ENCODE measurements at places on chromosomes 5 and 9.

DNA sequence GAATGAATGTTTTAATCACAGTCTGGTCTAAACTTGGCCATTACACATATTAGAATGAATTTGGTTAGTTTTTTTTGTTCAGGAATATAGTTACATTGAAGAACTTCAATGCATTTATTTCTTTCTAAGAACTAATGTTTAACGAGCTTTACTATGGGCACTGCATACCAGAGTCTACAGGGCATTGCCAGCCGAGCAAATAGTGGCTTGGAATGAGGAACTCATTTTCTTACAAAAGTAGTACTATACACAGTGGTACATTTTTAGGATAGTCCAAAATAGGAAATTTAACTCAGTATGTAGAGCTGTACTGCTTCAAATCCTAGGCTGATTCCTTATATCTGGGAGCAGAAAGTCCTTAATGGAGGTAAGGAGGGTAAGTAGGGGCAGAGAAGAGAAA is 155.4 kb downstream of the CARTPT start:
- no peak for DNase-seq

DNA sequence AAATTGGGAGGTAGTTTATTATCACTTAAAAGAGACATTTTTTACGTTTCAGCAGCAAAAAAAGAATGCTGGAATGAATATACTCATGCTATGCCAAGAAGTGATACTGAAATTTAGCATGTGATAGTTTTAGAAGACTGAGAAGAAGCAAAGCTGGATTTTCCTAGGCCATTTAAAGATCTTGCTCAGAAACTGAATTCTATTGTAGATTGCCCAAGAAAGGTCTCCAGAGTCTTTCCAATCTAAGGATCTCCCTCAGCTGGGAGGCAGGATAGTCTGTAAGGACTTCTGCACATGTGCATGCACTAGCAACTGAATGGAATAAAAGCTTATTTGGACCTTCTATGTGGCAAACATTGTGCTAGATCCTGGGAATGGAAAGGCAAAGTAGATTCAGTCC is 334.5 kb downstream of the DTWD2 start:
- DNase-seq, result no peak

DNA sequence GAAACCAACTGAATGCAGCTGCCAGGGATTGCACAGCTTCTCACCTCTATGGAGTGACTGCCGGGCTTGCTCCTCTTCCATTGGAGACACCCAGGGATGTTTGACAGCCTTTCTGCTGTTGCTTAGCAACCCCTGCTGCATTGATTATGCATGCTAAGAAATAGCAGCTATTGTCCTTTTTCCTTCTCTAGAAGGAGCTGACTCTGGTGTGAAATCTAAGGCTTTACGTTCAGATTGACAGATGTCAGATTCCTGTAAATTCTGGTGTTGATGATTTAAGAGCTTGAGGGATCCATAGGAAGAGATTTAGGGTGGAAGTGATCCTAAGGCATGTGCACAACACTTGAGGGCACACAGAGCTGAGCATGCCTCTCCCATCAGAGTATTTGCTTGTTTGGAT is 267.7 kb downstream of the NTRK2 start:
- DNase-seq, result no peak

DNA sequence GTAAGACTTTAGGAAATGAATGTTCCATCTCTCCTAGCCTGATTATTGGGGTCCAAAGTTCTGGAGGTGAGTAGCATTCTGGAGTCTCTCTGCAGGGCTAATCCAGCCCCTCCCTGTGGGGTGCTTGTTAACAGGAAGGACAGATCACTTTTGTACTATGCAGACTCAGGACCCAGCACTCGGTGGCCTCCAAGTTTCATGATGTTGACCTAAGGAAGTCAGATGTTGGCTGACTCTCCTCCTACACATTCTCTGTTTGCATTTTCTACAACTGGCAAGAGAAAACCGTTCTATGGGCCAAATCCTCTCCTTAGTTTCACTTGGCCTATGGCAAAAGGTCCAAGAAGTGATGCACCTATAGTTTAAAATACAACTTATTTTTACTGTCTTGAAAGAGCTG is 5.5 kb upstream of the PDE8B start:
- DNase-seq, result no peak

- no peak for DNase-seq
These were observed 287.9 kb downstream of the SEC61B start for GRCh38 chr9:99509900-99510535.

DNA sequence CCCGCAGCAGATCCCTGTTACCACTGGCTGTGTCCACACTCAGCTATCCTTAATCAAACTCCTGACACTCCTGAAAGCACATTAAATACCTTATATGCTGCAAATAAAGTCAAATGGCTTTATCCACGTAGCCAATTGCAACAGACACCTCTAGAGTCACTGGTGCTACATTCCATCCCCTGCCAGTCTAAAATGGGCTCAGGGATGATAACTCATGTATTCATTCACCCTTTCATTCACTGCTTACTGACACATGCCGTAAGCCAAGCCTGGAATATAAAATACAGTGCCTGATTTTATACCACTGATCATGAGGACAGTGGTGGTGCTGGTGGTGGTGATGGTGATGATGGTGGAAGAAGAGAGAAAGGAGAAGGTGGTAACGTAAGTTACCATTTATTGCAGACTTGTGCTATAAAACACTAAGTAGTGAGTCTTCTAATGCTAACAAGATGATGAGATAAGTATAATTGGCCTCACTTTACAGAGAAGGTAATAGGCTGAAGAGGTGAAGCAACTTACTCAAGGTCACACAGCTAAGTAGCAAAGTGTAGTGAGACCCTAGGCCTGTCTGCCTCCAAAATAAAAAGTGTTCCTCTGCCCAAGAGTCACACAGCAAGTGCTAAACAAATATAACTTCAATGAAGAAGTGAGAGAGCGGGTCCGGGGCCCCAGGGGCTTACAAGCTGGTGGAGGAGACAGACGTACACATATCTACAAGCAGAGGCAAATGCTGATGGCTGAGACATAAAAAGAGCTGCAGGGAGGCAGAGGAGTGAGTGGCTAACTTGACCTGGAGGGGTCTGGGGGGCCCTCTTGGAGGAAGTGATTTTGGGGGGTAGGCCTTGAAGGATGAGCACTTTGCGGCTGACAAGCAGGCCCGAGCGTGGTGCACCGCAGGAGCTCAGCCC is 1.2 kb downstream of the TTLL11 start:
- DNase-seq, result no peak

DNA sequence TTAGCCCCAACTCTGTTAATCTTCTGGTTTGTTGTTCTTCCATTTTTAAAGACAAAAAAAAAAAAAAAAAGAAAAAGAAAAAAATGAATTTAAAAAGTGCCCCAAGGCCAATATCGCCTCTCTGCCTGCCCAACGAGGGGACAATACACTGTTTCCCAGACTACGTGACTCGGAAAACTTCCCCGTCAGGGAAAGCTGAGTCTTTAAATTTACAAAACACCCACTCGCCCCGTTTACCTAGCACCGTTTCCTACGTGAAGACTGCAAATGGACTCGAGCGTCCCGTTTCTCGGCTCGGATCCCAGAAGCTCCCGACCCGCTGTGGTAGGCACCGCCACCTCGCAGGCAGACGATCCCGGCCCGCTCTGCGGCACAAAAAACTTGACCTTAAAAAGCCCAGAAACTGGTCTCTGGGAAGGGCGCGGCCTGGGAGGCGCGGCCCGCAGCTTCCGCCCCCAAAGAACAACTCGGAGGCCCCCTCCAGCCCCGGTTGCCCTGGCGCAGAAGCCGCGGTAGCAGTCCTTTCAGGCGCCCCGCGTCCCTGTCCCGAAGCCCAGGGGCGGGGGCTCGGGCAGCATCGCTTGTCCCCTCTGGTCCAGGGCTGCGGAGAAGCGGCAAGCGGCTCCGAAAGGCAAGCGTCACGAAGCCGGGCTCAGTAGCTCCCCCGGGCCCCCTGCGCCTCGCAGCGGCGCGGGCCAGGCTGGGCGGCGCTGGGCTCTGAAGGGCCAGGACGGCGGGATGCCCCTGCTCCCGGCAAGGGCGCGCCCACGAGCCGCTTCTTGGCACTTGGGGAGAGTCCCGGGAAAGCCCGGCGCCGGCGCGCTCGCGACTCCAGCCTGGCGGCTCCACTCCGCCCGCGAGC is at the start of gene GCNT4:
Gene GCNT4, minus strand, starts transcription at position 367 of the 862 bp plus-strand sequence. CDS start 22,521 bp downstream, outside the sequence.
- DNase-seq, result no peak

DNA sequence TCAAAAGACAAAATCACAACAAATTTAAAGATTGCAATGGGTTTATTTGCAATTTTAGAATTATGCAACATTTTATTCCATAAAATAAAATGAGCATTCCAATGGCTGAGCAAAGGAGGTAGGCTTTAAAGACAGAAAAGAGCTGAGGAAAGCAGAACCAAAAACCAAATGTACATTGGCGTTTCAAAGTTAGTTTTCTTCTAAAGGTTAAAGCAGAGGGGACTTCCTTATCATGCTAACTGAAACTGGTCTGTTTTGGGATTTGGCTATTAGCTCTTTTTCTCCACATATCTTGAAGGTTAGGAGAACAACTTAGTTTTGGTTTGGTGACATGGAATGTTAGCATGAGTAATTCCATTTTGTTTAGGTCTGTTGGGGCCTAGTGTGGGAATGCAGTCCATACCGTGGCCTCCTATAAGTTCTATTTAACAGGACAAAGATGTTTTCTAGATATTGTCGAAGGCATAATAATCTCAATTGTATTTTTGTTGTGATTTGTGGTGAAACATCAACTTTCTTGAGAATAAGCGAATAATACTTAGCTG is 20.3 kb downstream of the DCP2 start:
- DNase-seq, result no peak

DNA sequence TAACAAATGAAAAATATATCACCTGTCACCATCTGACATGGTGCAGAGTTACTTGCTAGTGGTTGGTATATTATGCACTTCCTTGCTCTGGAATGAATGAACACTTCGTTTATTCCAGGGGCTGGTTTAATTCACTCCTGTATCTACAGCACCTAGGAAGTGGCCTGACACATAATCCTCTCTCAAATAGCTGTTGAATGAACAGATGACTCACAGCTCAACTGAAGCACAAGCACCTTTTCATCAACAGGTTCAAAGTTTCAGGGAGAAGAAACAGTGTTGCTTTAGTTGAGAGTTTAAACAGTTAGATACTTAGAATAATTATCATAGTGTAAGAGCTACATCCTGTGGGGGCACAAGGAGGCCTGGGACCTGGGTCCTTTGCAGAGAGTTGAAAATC is 135.0 kb upstream of the DAP start:
- DNase-seq, result no peak

- DNase-seq, result no peak
These were observed 4.3 kb downstream of the EEIG1 start for GRCh38 chr9:127976498-127976897.

DNA sequence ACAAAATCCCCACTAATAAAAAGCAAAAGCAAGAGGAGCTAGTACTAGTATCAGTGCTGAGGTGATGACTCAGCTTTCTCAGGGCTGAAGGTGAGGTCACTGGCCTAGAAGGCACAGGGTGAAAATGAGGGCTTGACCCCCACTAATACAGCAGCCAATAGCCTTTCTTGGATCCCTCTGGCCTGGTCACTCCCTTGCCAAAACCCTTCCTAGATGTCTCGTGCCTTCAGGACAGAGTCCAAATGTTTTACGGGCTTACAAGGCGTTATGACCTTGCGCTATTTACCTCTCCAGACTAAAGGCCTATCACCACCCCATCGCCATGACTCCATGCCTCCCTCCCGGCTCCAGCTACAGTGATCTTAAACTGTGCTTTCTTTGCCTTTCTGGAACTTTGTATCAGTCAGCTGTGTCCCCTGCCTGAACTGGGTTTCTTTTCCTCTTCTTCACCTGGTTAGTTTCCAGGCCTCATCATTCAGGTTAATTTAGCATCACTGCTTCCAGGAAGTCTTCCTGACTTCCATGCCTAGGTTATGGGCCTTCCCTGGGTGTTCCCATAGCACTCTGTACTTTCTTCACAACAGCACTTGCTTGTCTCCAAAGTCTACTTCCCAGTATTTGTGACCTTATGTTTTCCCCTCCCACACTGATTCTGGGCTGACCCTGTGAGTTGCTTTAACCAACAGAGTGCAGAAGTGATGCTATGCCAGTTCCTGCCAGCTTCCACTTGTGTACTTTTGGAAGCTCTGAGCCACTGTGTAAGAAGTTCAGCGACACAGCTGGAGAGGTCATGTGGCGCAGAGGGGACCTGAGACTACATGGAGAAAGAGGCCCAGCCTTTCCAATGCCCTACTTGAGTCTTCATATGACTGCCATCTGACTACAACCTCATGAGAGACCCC is 4.2 kb upstream of the DELE1 start:
- no peak for DNase-seq

GRCh38 chr9:69044240-69045219 is 9.0 kb downstream of the FXN start:
- DNase-seq, result no peak

DNA sequence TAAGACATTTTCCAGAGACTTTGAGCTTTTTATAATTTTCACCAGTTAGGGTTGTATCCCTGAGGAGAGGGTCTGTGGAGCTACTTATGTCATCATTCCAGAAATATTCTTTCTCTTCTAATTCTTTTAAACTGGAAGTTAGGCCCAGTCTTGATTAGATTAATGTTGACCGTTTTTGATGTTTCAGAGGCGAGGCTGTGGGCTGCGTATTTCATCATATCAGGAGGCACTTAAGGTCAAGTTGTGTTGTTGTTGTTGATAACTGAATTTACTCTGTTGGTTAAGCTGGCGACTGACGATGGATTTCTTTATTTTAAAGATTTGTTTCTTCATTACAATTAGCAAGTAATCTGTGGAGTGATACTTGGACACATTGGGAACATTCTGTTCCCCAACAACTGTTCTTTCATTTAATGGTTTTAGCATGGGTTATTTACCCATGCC is 20.1 kb downstream of the IPO11 start:
- DNase-seq, result no peak

DNA sequence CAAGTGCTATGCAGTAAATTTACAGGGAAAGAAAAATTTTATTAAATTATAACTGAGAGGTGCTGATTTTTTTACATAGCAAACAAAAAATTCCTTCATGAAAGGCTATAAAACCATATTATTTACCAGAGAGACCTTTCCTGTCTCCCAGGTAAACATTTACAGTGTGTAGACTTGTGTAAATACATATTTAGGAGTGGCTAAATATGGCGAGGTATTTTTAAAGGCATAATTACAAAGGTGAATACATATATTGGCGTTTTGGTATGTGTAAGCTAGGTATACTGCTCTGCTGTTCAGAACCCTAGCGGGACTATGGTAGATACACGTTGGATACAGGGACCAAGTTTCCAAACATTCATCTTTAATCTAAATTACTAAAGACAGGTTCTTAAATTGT is 170.6 kb upstream of the MEF2C start:
- no peak for DNase-seq

DNA sequence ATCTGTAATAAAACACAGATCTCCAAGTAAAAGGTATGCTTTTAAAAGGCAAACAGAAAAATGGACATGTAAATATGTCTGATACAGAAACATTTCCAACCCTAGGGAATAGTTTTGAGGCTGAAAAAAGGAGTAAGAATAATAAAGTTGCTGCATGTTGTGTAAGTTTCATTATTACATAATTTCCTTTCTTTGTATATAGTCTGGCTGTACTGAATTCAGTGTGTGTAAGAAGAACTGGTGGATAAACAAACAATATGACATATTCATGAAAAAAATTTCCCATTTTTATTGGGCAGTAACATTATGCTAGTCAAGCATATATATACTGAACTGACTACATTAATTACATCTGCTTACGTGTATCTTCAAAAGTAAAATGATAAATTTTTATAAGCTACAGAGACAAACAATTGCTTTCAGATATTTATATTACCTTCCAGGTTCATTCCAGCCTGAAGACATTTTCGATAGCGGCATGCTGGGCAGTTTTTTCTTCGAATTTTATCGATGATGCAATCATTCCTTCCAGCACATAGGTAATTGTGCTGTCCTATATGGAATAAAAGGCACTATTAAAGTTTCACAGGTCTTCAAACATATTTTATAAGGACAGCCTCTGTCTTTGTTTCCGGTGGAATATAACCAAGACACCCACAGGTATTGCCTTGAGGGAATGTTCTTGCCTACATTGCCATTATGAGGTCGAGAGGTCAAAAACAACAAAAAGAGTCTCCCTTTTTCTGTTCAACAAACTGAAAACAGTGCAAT is 93.6 kb downstream of the NR3C1 start:
- no peak for DNase-seq

Data from stimulated activated CD4-positive, alpha-beta T cell treated with anti-CD3 and anti-CD28 coated beads, Interleukin-12 subunit alpha, Interleukin-12 subunit beta, amount 100 ng/mL, for 48 hours (primary cell).